HepG2 (cell line): ENCODE measurements at places on chromosomes 12 and 14. TPM values are rescaled to one million over a fixed set of nuclear protein-coding genes. Genes with fewer than 3 reads are reported as not detected.

DNA sequence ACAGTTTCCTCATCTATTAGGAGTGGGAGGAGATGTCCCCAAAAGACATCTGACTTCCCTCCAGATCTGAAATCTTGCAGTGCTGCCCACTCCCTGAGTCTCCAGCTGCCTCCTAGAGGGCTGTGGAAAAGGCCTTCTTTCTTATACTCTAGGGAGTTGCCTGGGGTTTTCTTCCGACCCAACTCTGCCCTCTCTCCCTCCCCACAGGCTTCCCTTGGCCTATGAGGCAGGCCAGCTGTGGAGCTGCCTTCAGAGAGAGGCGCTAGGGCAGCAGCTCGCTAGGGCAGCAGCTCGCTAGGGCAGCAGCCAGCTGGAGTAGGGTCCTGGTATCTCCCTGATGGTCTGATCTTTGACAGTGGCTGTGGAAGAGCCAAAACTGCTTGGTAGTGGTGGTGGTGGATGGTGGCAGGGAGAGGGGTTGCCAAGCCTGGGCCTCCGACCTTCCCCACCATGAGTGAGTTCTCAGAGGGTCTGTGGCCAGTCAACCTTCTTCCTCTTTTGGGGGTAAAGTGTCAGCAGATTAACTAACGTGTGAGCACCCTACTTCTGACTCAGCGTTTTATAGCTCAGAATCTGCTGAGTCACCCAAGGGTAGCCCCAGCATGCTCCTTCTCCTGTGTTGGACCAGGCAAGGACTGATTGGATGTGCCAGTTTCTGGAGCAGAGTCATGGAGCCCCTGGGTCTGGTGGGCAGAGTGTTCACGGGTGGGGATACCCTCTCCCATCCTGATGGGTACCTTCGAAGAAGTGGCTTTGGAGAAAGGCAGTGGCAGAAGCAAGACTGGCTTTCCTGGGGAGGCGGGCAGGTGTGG lies 2.3 kb downstream of the SLC48A1 start:
- no peak for DNase-seq

DNA sequence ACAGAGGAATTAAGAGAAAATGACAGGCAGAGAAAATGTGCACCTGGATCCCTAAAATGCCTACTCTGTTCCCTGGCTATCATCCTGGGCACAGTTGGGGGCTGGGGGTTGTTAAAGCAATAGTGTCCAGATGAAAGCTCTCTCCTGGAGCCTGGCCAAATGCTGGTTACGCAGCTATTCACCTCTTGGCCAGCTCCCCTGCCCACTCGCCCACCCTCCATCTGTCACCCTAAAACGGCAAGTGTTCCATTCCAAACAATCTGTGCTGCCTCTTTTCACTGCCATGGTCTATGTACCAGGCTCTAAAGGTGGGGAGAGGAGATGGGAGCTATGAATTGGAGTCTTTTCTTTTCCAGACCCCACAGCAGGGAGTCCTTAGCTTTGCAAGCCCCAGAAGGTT lies 24.7 kb upstream of the NPFF start:
- DNase-seq: no peak

DNA sequence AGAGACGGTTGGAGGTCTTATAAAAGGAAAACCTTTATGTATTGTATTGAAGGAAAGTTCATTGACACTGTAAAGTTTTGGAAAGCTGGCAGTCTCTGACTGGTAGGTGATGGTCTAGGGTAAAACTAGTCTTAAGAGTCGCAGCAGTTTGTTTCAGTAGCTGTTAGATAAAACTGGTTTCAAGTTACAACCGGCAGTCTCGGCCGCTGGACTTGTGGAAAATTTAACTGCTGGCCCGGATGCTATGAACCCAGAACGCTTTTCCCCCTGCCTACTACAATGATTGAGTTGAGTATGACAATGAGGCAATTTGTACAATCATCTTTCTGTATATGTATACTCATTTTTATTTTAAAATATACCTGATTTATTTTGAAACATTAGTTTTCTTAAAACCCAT lies 1426.9 kb downstream of the AACS start:
- DNase-seq: no peak

GRCh38 chr14:76742966-76743365 lies 18.3 kb upstream of the VASH1 start:
- no peak for DNase-seq

- no peak for DNase-seq
These were observed 38.0 kb downstream of the GRIP1 start for GRCh38 chr12:66640691-66641460.

GRCh38 chr14:70858641-70859040 lies 48.6 kb upstream of the PCNX1 start:
- peak; percentile 10 for DNase-seq

DNA sequence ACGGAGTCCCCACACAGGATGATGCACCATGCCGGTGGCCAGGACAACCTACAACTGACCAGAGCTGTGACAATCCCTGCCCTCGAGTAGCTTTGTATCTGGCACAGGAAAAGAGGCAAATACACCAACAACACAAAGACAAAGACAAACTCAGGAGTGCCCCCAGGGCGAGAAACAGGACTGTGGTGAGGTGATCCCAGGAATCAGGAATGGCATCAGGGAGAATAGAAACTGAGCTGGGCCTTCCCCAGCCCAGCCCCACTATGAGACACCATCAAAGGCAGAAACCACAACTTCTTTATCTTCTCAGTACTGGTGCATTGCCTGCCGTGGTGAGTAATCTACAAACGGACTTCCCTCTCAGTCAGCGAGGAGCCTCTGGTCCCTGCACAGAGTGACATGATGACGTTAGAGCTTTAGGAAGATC lies 157.7 kb downstream of the TTC7B start:
- DNase-seq: no peak

DNA sequence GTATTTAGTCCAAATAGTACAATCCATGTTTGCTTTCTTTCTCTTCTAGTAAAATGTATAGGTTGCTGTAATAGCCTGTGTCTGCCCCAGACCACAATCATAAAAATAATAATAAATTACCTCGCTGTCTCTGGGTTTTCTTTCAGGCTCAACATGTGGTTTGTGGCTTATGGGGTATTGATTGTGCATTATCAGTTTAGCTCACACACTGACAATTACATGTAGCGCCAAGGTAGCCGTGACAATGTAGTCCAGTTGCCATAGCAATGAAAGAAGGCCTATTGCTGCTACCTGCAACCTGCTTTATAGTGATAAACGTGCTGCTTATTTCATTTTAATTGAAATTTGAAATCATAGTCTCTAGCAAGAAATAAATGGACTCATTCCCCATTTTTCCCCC lies 1009.8 kb downstream of the NRXN3 start:
- no peak for DNase-seq

DNA sequence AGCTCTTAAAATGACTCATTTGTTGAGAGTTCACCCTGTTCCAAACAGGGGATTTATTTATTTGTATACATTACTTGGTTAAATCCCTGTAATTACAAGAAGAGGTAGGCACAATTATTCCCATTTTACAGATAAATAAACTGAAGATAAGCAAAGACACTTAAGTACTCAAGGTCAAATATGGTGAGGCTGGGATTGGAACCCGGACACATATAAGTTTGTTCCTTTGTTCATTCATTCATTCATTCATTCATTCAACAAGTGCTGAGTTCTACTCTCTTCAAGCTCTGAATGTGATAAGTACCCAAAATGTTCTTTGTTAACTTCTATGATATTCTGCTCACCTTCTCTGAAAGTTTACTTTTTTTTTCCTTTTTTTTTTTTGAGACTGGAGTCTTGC lies 2.4 kb upstream of the TRIM9 start:
- DNase-seq: no peak

- no peak for DNase-seq
These were observed 16.1 kb upstream of the KRT73 start for GRCh38 chr12:52634266-52635056.

DNA sequence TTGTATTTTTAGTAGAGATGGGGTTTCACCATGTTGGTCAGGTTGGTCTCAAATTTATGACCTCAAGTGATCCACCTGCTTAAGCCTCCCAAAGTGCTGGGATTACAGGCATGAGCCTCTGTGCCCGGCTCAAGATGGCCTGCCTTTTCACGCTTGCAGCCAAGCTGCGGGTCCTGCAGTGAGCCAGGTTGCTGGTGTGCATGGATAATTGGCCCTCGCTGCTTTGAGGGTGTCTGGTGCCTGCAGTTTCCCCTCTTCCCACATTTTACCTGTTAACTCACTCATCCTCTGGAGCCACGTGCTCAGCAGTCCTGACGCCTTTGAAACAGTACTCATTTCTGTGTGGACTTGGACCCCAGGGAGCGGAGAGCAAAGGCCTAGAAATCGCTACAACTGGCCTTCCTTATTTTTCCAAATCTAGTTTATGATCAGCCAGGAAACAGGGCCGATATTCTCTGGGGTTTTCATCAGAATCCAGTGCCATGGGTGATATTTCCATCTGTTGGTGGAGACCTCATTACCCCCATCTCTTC lies 42.2 kb downstream of the TPCN1 start:
- no peak for DNase-seq

GRCh38 chr14:105365681-105366080 lies 32.7 kb upstream of the TEX22 start:
- no peak for DNase-seq

DNA sequence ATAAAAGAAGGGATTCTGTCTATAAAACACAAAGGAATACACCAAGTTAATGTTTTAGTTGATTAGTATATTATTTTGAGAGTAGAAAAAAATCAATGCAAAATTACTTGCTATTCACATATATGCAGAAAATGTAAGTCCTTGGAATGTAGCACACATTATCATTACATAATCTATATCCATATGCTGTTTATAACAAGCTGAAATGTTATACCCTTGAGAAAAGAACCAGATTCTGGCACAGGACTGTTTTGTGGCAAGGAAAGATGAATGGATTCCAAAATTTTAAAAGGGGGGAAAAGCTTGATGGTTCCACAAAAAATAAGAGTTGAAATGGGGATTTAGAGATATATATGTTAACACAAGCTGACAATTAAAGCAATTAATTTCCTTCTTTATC lies 153.6 kb downstream of the MSRB3 start:
- no peak for DNase-seq

GRCh38 chr12:32756476-32757066 lies 874 bp upstream of the YARS2 start:
- no peak for DNase-seq

DNA sequence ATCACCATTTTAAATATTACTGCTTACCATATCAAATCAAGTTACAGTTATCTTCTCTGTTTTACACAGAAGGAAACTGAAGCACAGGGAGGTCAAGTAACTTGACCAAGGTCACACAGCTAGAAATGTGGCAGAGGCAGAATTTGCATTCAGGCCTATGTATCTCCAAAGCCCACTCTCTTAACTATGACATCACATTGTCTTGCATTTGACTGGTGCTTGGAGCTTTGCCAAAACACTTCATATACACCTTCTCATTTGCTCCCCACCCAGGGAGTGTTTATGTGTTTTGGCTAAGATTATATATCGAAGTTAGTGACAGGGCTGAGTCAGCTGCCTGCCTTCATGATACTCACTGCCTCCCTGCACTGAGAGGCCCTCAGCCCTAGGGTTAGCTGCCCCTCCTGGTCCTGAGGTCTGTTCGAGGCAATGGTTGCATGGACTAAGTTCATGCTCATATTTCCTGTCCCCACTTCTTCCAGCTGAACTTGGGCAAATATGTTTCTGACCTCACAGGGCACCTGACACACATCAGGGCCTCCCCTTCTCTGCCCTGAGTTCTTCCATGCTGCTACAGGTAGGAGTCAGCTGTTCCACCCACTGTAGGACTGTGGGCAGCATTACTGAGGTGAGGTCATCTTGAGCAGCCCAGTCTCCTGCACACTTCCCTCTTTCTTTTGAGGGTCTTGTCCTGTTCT lies 1.8 kb downstream of the GALNT6 start:
- DNase-seq: no peak

GRCh38 chr12:76560086-76560491 lies 518 bp upstream of the OSBPL8 start:
- no peak for DNase-seq

DNA sequence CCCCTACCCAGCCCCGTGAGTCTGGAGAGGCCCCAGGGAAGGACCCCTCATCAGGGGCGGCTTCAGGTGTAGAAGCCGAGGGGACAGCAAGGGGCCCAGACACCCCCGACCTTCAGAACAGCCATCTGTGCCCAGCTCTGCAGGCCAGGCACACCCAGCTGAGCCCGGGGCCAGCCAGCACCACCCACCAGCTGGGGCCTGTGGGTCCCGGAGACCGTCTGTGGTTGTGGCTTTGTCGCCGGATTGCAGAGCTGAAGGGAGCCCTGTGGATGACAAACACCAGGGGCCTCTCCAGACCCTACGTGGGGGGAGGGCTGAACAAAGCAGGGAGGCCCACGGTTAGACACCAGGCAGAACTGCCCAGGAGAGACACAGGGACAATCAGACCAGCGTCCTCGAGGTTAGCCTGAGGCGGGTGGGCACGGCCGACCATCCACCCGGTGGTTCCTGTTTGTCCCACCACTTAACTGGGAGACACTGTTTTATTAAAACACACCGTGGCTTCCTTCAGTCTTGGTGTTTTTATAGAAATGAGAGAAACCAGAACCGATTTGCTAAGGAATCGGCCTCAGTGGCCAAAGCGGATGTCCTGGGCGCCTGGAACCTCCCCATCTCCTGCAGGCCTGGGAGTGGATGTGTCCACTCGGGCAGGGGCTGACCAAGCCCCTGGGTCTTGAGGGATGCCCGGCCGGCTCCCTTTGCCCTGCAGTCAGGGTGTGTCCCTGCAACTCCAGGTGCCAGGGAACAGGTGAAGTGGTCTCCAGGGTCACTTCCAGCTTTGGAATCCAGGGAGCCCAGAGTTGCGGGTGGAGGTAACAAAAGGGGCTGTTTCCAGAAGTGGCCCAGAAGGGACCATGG lies 10.0 kb downstream of the C14orf180 start:
- DNase-seq: no peak

GRCh38 chr14:101233021-101233366 lies 328.3 kb upstream of the DIO3 start:
- DNase-seq: no peak

DNA sequence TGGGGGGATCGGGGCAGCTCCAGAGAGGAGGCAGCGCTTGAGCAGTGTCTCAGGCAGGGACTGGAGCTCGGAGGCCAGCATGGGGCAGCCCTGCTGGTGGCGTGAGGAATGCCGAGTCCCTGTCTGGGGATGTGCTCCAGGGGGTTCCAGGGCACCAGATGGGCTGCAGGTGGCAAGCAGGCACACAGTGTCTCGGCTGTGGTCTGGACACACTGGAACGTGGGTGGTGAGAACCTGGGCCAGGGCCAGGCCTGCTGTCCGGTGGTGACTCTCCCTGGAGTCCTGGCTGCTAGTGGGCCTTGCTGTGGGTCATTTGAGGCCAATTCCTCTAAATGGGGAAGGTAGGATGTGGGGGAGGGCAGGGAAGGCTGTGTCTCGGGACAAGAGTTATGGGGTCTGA lies 199.4 kb upstream of the RTL1 start:
- no peak for DNase-seq

GRCh38 chr14:89889626-89890025 lies 64.9 kb downstream of the EFCAB11 start:
- no peak for DNase-seq

TSHR gene
- not detected in 2 replicates for total RNA-seq

ABCD2 gene
- not detected in 2 replicates for total RNA-seq

IFNG-AS1 gene
- not detected in 2 replicates for total RNA-seq

GPD1 gene
- 30.6 and 38.1 TPM in 2 replicates for total RNA-seq

ERP27 gene
- 5.1 and 6.6 TPM in 2 replicates for total RNA-seq

NDUFA12 gene
- 173 and 223 TPM in 2 replicates for total RNA-seq

SMOC1 gene
- 7.3 and 17.8 TPM in 2 replicates for total RNA-seq

CCDC197 gene
- 0.11 TPM in 1 of 2 replicates, not detected in the other for total RNA-seq
